ENCODE measurements at places on chromosomes 3 and 15. TPM values are rescaled to one million over a fixed set of nuclear protein-coding genes. Genes with fewer than 3 reads are reported as not detected.

GRCh38 chr3:50525987-50526386 lies 22.6 kb upstream of the CACNA2D2 start:
- DNase-seq, result no peak

- DNase-seq, result no peak
Measured at GRCh38 chr3:129317014-129317771, 38.5 kb downstream of the HMCES start.

GRCh38 chr3:123341871-123342630 lies 106.8 kb downstream of the ADCY5 start:
- no peak for DNase-seq

DNA sequence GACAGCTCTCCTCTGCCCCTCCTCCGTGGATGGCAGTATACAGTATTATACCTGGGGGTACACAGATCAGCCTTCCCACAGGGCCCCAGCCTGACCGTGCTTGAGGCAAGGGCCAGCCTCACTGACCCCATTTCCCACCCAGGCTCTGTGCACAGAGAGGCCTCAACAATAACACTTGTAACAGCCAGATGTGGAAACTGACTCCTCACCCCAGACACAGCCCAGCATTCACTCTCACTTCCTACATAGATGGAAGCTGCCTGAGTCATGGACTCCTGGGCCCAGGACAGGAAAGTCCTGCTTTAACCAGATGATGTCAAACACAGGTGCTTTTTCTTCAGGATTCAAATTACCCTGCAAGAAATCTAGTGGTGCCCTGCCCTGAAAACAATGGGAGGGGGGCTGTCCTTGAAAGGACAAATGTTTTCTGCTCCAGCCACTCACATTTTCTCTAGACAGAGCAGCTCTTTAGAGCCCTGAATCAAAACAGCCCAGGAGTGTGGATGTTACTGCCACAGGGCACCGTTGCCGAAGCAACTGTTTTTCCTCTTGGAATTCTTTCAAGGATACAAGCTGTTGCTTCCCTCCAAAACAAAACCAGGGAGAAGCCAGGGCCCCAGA lies 16.4 kb downstream of the CCDC12 start:
- DNase-seq, result no peak

Gene CFAP100
- total RNA-seq, result 1.1 TPM

Gene LTK
- 0.16 TPM for total RNA-seq

Gene CD47
- 48.3 TPM for total RNA-seq

Gene AADACL2
- total RNA-seq, result not detected

Gene MORC1
- total RNA-seq, result not detected
